Left colon (tissue), 2 donors: ENCODE measurements at places on chromosomes 3 and 15. TPM values are rescaled to one million over a fixed set of nuclear protein-coding genes. Genes with fewer than 3 reads are reported as not detected.

Gene ATP10A
- total RNA-seq = 1.5 TPM

GRCh38 chr15:38398134-38398533, 55.8 kb upstream of the FAM98B start:
- no peak for DNase-seq

Gene C2CD4B
- total RNA-seq = 2.8 TPM

Gene ZIC1
- total RNA-seq = not detected

DNA sequence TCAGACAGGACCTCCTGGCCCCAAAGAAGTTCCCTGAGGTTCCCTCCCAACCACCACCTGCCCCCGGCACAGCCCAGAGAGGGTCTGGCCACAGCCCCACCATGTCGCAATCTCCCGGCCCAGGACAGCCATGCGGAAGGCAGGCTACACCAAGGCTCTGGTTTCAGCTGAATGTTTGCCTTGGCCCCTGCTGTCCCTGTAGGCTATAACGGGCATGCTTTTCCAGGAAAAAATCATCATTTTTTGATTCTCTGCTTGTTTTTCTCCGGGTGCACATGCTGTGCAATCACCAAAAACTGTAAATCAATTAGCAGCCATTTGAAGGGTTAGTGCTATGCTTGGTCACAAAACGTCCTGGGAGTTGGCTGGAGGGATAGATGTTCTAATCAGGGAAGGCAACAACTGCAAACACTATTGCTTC, 142.7 kb upstream of the IGF1R start:
- no peak for DNase-seq

GRCh38 chr15:55408012-55408928, at the start of the genes CCPG1 and PIERCE2:
Gene CCPG1 (minus strand): TSS chr15:55408359. CDS start chr15:55389424, 18,935 bp downstream.
Gene PIERCE2 (plus strand): TSS chr15:55408495. CDS start chr15:55408769, 274 bp downstream.
- peak; percentile 93 for DNase-seq

DNA sequence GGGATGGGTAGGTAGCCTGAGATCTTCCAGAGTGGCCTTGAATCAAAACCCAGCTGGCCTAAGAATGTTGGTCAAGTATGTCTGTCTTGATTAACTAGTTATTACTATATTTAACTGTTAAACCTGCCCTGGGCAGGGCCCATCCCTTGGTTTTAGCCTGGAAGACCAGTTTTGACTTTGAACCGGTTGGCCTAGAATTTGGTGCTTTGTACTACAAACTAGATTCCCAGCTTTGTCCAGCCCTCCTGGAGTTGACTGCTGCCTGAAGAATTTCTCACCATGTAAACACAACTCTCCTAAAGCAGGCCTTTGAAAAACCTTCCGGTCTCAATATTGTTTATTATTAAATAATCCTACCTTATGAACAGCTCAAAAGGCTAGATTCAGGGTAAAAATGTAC, 16.0 kb downstream of the C15orf62 start:
- no peak for DNase-seq

Gene PCBP4
- total RNA-seq = 23.3 TPM

Gene GALNT15
- total RNA-seq = 15.4 TPM

DNA sequence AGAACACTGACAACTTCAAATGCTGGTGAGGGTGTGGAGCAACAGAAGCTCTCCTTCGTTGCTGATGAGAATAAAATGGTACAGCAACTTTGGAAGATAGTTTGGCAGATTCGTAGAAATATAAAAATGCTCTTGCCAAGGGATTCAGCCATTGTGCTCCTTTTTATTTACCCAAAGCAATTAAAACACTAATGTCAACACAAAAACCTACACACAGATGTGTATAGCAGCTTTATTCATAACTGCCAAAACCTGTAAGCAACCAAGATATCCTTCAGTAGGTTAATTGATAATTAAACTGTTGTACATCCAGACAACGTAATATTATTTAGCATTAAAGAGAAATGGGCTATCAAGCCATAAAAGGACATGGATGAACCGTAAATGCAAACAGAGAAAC, 37.8 kb upstream of the LSAMP start:
- DNase-seq = no peak

DNA sequence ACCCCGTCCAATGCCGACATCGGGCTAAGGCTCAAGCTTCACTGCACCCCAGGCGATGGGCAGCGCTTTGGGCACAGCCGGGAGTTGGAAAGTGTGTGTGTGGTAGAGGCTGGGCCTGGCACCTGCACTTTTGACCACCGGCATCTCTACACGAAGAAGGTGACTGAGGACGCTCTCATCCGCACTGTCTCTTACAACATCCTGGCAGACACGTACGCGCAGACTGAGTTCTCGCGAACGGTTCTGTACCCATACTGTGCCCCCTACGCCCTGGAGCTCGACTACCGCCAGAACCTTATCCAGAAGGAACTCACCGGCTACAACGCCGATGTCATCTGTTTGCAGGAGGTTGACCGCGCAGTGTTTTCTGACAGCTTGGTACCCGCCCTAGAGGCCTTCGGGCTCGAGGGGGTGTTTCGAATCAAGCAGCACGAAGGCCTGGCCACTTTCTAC, 1.0 kb downstream of the PDE12 start:
- no peak for DNase-seq

GRCh38 chr3:155995525-155996370, 124.6 kb upstream of the KCNAB1 start:
- DNase-seq = no peak

GRCh38 chr15:44676676-44677075, 13.2 kb upstream of the SPG11 start:
- DNase-seq = peak; percentile 24

- DNase-seq = peak; percentile 34
These were observed 200.5 kb downstream of the GOLGA6L6 start for GRCh38 chr15:20340931-20341661.

DNA sequence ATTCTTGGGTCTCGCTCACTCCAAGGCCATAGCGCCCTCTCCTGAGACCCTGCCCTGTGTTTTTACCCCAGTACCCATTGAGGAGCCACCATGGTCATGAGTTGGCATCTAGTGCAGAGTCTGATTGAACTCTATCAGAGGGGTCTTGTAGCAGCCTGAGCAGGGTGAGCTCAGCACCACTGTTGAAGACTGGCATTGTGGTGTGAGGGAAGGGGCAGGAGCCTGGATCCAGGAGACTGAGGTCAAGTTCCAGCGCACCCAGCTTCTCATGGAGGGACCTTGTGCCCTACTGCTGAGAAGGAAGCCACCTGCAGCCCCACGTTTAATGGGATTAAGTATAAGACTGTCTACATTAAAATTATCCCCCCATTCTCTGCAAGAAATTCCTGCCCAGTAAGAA, 65.8 kb upstream of the LARS2 start:
- no peak for DNase-seq

- DNase-seq = no peak
These were observed 9.9 kb downstream of the TRAK1 start for GRCh38 chr3:42101048-42101447.

Gene CKMT1A
- 229 TPM for total RNA-seq

DNA sequence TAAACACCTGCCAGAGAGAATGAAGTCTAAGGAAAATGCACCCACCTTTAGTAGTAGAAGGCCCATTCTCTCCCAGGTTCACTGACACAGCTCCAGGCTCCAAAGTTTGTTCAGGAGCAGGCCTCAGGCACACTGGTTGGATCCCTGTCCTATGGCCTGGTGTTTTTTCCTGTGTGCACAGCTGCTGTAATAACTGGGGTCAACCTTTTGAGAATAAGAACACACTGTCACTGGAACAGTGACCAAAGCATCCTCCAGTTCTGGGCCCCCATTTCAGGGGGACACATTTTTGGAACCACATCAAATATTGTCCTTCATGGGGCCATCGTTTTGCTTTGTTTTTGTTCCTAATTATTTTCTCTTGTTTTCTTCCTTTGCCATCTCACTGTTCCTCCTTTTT, 95.8 kb downstream of the ARNT2 start:
- DNase-seq = no peak

- no peak for DNase-seq
These were observed 34.9 kb downstream of the PRKCD start for GRCh38 chr3:53195602-53196574.

GRCh38 chr15:100612539-100612938, 10.2 kb downstream of the ASB7 start:
- DNase-seq = no peak

DNA sequence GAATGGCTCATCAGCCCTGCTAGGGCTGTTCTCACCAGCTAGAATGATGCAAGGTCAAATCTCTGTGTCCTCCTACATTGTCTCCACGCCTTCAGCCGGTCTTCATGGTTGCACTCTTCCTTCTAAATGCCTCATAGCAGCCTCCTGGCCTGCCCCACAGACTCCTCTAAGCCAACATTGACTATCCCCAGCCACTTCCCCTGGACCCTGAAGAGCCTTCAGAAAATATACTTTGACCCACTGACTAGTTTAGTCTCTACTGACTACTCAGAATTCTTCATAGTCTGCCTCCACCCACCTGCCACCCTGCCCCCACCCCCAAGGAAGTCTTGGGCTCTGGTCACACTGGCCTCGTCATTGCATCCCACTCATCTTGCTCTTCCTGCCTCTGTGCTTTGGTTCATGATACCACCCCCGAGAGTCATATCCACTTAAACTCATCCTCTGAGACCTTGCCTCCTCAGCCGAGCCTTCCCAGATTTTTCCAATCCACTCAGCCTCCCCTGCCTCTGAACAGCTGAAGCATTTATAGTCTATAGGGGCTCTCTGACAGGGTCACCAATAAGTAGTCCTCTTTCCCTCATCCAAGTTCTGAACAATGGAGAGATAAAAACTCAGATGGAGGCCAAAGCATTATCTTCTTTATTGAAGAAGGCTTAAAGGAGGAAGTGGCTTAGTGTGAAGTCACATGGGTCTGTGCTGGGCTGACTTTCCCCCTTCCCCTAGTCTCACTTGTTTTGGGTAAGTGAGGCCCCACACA, 9.5 kb upstream of the DOCK3 start:
- DNase-seq = no peak

- DNase-seq = peak; percentile 13
These were observed 2.3 kb upstream of the TMEM266 start for GRCh38 chr15:76057332-76058000.

DNA sequence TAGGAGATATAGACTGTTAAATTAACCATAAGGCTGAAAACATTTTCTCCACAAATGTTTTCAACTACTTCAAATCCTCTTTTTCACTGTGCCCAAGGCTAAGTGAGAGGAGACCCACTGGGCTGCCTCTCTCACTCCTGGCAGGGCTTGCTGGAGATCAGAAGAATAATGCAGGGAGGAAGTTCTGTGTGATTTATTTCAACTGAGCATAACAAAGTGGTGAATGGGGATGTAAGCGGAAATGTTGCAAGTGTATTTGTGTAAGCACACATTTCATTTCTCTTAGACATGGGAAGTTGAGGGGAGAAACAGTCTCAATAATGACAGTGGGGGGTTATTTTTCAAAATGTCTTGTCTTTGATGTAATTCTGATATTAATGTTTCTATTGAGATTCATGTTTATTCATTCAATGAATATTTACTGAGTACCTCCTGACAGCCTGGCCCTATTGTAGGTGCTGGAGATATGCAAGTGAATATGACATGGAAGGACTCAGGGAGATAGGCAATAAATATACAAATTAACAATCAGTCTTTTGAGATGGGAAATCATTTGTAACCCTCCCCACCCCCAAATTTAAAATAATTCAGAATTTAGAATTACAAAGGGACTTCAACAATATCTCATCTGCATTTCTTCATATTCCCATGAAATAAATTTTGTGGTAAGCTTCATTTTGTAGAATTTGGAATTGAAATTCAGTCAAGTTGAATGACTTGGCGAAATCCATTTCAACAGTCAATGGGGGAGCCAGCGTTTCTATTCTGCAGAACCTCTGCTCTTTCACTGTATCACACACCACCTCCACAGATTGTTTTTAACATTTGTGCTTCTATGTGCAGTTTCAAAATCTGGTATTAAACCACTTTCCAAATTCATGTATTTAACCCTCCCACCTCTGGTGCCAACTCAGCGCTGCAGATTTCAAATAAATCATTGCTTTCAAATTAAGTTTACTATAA, 247.2 kb downstream of the SLC9A9 start:
- no peak for DNase-seq

Gene PCSK6
- total RNA-seq = 36.4 TPM

DNA sequence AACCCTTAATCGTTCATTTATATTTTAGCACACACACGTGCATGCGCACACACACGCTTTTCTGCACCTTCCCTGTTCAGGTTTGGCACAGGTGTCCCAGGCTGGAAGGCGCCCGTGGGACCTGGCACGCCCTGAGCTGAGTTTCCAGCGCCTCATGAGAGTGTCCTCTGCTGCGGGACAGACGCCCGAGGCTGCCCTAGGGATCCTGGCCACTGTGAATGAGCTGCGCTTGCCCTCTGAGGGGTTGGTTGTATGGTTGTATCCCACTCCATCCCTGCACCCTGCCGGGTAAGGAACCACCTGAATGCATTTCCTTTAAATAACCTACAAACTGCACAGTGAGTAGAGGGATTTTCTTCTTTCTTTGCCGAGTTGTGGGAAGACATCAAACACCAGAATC, 12.2 kb upstream of the MEX3B start:
- DNase-seq = no peak
